ENCODE measurements at places on chromosomes 5 and 9. TPM values are rescaled to one million over a fixed set of nuclear protein-coding genes. Genes with fewer than 3 reads are reported as not detected.

Gene MED22
- 65.6 TPM for total RNA-seq

GRCh38 chr5:150122158-150122510, 33.5 kb downstream of the PDGFRB start:
- peak; percentile 75 for DNase-seq
- peaks cover 18% of the 10 kb centered on the region for H3K4me1 ChIP-seq
- H3K27me3 ChIP-seq: no peaks in the 10 kb centered on the region
- peak overlapping the region; percentile 2 for H3K27ac ChIP-seq
- H3K4me3 ChIP-seq: no peak overlapping the region

DNA sequence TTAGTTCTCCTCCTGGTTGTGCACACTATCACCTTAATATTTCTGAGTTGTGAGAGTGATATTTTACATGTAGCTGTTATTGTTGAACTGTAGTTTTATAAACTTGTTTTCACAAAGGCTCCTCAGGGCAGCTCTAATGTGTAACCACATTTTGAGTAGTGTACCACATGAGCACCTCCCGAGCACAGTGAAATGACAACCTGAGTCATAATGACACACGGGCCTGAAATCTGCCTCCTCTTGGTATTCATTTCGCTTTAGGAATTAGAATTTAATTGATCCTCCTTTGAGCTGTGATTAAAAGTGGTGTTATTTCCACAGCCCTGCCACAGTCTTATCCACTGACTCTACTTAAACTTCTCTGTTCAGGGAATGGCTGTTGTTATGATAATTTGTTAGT, 7.9 kb downstream of the MTRR start:
- no peak overlapping the region for H3K4me3 ChIP-seq
- DNase-seq: no peak
- no peak overlapping the region for H3K27ac ChIP-seq
- peaks cover 7% of the 10 kb centered on the region for H3K36me3 ChIP-seq
- H3K27me3 ChIP-seq: no peaks in the 10 kb centered on the region

DNA sequence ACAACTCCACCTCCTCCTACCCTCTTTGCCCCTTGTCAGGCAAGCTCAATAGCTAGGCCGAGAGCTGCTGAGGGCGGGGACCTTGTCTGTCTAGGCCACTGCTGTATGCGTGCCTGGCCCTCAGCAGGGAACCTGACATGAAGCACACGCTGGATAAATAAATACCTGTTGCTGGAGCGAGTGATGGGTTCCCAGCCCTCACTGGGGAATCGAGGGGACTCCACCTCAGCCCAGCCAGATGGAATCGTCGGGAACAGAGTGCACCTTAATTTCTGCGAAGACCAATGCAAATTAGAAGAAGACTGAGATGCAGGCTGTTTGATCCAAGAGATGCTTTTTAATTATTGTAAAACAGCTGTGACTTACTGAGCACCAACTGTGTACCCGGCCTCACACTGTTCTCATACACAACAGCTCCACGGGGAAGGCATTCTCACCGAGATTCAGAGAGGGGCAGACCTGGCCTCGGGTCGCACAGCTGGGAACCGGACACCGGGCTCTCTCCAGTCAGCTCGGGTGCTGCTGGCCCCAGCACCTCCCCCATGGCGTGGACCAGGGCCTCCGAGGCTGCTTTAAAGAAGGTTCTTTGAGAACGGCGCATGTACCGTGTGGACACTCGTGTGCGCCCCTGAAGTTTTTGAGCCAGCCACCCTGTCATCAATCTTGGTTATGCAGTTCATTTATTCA, 109.7 kb upstream of the IER5L start:
- no peaks in the 10 kb centered on the region for H3K4me1 ChIP-seq
- H3K36me3 ChIP-seq: no peaks in the 10 kb centered on the region
- no peak overlapping the region for H3K27ac ChIP-seq
- H3K4me3 ChIP-seq: no peak overlapping the region
- no peaks in the 10 kb centered on the region for H3K27me3 ChIP-seq
- DNase-seq: no peak

- peaks cover 7% of the 10 kb centered on the region for H3K4me1 ChIP-seq
- H3K4me3 ChIP-seq: no peak overlapping the region
- no peaks in the 10 kb centered on the region for H3K36me3 ChIP-seq
- no peak overlapping the region for H3K27ac ChIP-seq
These were observed 19.6 kb downstream of the ADAMTSL2 start for GRCh38 chr9:133553973-133554713.

- no peak overlapping the region for H3K4me3 ChIP-seq
- no peaks in the 10 kb centered on the region for H3K4me1 ChIP-seq
- no peak for DNase-seq
- H3K36me3 ChIP-seq: no peaks in the 10 kb centered on the region
- no peaks in the 10 kb centered on the region for H3K27me3 ChIP-seq
These were observed 258.0 kb upstream of the CLINT1 start for GRCh38 chr5:158116965-158117364.

DNA sequence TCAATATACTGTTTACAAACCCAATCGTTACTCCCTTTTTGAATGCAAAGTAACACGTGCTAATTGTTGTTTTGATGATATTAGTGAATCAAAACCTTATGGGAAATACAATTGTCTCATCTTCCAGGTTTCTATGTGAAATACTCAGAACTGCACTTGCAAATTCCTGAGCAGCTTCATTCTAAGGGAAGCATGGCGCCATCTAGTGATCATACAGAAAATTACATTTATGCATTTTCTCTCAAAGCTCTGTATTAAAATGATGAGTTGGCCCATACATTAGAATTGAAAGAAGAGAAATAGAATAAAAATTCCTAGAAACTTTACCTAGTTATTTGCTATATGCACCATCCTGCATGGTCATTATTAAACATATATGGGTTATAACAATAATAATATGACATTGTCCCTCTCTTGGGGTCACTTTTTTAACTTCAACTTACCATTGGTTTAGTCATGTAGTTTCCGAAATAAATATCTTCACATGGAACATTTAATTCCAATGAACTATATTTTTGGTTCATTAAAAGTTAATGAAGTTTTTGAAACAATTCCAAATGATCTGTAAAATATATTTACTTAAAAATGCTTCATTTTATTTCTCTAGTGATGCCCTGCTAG, 220.0 kb downstream of the PDE4D start:
- H3K27ac ChIP-seq: no peak overlapping the region
- no peaks in the 10 kb centered on the region for H3K4me1 ChIP-seq
- DNase-seq: no peak
- H3K36me3 ChIP-seq: no peaks in the 10 kb centered on the region

DNA sequence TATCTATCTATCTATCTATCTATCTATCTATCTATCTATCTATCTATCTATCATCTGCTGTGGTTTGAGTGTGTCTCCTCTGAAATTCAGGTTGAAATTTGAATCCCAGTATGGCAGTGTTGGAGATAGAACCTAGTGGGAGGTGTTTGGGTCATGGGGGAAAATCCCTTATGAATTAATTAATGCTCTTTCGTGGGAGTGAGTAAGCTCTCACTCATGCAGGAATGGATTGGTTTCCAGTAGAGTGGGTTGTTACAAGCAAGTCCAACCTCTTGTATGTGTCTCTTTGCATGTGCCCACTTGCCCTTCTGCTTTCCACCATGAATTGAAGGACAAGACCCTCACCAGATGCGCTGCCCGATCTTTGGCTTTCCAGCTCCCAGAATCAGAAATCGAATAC, 113.0 kb downstream of the ANXA1 start:
- DNase-seq: no peak
- no peak overlapping the region for H3K27ac ChIP-seq
- H3K4me1 ChIP-seq: no peaks in the 10 kb centered on the region
- no peaks in the 10 kb centered on the region for H3K36me3 ChIP-seq

Gene GLRA1
- not detected for total RNA-seq

- no peaks in the 10 kb centered on the region for H3K4me1 ChIP-seq
- no peak overlapping the region for H3K4me3 ChIP-seq
- no peak overlapping the region for H3K27ac ChIP-seq
- no peaks in the 10 kb centered on the region for H3K27me3 ChIP-seq
- no peaks in the 10 kb centered on the region for H3K36me3 ChIP-seq
These were observed 10.1 kb upstream of the FOXI1 start for GRCh38 chr5:170095646-170096045.

DNA sequence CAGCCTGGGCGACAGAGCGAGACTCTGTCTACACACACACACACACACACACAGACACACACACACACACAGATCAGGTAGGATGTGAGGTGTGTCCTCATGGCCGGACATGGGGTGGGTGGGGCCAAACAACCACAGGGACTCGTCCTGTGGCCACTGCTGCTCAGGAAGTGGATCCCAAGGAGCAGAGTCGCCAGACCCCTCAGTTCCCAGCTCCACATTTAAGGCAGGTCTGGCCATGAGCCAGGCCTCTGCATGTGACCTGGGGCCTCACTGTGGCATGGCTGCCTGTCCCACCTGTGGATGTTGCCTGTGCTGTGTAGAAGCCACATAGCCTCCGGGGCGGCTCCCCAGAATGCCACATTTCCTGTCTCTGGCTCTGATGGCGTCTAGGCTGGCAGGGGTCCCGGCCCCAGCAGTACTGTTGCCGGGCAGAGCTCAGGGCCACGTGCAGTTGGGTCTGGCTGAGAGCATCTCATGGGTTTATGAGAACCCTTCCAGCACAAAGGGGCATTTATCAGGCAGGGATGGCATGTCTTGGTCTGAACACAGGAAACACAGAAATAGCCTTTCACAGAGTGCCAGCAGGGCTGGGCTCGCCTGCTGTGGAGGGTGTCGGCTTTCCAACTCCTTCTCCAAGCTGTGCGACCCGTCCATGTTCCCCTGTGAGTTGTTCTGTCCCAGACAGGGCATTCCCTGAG, 9.9 kb upstream of the NINJ1 start:
- H3K4me3 ChIP-seq: no peak overlapping the region
- no peak for DNase-seq
- H3K27ac ChIP-seq: no peak overlapping the region
- H3K4me1 ChIP-seq: no peaks in the 10 kb centered on the region
- no peaks in the 10 kb centered on the region for H3K27me3 ChIP-seq
- no peaks in the 10 kb centered on the region for H3K36me3 ChIP-seq

Gene PIP5KL1
- total RNA-seq: 3.8 TPM

DNA sequence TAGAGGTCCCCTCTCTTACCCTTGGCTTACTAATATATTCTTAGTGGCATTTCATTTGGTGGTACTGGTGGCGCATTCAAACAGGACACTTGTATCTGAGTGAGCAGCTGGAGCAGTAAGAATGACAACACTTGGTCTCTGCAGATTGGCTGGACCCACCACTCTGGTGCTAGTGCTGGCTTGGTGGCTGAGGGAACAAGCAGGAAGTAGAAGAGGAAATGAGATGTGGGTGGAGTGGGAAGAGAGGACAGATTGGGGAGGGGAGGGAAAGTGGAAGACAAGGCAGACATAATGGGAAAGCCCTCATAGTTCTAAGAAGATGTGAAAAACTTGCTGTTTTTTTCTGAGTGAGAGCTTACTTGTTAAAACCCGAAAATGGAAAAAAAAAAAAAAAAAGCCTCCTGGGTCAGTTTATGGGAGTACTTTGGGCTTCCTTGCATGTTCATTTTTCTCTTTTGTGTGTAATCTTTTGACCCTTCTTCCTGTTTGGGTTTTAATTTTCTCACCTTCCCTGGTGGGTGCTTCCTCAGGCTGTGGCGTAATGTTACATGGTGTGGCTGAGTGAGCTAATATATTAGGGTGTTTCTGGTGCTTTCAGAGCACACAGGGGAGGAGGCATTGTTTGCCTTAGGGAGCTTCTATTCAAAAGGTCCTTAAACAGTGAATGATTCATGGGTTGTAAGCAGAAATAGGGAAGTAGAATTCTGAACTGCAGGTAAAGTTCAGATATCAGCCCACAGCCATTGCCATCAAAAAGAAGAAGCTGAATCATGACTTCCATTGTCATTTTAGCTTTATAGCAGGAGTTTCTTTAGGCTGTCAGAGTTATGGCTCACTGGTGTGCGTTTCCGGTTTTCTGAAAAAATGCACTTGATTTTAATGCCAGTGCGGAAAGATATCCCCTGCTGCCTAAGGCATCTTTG, 52.3 kb downstream of the TLE4 start:
- peak overlapping the region; percentile 86 for H3K27ac ChIP-seq
- peak; percentile 23 for DNase-seq
- H3K36me3 ChIP-seq: no peaks in the 10 kb centered on the region

GRCh38 chr9:126326228-126327005, at the start of gene MVB12B:
Gene MVB12B (plus strand): TSS chr9:126326829. CDS start chr9:126326930, 101 bp downstream.
- H3K36me3 ChIP-seq: no peaks in the 10 kb centered on the region
- H3K27me3 ChIP-seq: no peaks in the 10 kb centered on the region
- H3K4me1 ChIP-seq: peaks cover 8% of the 10 kb centered on the region

- H3K27me3 ChIP-seq: no peaks in the 10 kb centered on the region
- no peaks in the 10 kb centered on the region for H3K36me3 ChIP-seq
- no peak overlapping the region for H3K4me3 ChIP-seq
- no peaks in the 10 kb centered on the region for H3K4me1 ChIP-seq
- H3K27ac ChIP-seq: no peak overlapping the region
These were observed 75.9 kb upstream of the DAB2 start for GRCh38 chr5:39500551-39501175.

DNA sequence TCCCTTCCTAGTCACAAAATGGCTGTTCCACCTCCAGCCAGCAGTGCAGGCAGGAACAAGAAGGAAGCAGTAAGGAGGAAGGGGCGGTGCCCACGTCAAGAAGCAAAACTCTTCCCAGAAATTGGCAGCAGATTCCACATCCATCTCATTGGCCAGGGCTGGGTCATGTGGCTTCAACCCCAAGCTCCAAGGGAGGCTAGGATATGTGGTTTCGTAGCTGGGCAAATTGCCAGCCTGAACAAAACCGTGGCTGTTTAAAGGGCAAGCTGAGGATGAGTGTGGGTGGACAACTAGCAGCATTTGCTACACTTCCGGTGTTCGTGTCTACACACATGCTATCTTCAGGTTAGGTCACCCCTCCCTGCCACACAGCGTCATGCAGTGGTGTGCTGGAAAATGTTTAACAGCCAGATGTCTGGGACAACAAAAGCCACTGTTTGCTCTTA, 92.1 kb upstream of the MAP1B start:
- H3K36me3 ChIP-seq: no peaks in the 10 kb centered on the region
- H3K27me3 ChIP-seq: no peaks in the 10 kb centered on the region
- H3K27ac ChIP-seq: no peak overlapping the region
- no peaks in the 10 kb centered on the region for H3K4me1 ChIP-seq

Gene NUDT2
- total RNA-seq: 15.0 TPM

- no peak for DNase-seq
- H3K4me3 ChIP-seq: no peak overlapping the region
- no peak overlapping the region for H3K27ac ChIP-seq
- H3K4me1 ChIP-seq: no peaks in the 10 kb centered on the region
These were observed 25.2 kb downstream of the SHC3 start for GRCh38 chr9:89153232-89154017.
